ENCODE measurements at places on chromosomes 3 and 15.

GRCh38 chr15:36598529-36599177 is 19.2 kb downstream of the CDIN1 start:
- peak; percentile 33 for DNase-seq

DNA sequence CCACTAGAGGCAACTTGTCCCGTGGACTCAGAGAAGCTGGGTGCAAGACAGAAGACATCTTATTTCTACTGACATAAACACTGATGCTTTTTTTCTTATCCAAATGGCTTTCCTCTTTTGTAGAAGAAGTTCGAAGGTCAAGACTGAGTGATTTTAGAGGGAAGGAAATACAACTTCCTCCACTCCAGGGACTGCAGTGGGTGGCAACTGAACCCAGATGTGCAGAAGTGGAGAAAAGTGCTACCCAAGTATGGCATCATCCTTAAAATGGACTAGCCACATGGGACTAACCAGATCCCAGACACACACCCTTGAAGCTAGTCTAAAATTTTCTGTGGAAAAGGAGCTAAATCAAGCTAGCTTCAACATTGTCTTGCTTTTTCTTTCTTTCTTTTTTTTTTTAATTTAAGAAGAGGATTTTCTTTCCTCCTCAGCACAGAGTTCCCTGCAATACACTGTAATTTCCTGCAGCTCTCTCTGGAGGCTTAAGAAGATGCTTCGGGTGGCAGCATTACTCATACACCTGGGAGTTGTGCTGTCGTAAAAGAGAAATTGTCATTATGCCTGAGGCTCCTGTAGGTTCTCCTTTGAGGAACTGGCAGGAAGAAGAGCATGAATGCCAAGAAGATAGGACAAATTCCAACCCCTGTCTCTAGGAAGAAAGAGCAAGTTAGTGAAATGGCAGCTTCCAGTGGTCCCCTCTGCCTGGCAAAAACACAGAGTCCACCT is 3.8 kb upstream of the FRMD4B start:
- DNase-seq = no peak

GRCh38 chr3:54572197-54572895 is 355.5 kb downstream of the LRTM1 start:
- no peak for DNase-seq

GRCh38 chr3:10226293-10226692 is 22.0 kb upstream of the TATDN2 start:
- no peak for DNase-seq

GRCh38 chr3:44237665-44238064 is 4.0 kb upstream of the TOPAZ1 start:
- no peak for DNase-seq

DNA sequence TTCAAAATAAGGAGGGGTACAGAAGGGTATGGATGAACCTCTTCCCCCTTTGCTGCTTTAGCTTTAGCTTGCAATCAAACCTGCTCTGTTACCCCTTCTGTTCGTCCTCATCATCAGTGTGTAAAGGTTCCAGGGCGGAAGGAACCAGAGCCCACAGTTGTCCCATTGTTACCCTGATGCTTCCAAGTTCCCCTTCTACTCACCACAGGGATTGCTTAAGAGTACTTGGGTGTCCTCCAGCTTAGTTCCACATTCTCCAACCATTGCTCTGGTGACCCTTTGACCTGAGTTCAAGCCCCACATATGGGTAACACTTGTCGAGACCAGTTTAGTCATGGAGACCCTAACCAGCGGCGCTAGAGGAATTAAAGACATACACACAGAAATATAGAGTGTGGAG is 1080.1 kb upstream of the ALCAM start:
- DNase-seq = no peak

DNA sequence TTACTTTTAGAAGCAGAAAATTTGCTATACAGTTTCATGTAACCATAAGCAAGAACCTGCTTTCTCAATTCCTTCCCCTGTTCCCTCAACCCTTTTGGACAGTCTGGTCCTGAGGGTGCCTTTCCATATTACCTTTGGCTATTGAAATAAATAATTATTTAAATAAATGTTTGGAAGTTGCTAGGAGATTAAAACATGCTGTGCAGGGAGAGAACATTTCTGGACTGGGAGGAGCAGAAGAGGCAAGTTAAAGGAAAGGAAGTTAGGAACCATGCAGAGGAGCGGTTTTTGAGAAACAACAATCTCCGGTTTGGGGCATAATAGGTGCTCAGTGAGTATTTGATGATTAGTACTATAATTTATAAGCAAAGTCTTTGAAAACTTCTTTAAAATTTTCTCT is 41.8 kb downstream of the ZNF609 start:
- DNase-seq = no peak

DNA sequence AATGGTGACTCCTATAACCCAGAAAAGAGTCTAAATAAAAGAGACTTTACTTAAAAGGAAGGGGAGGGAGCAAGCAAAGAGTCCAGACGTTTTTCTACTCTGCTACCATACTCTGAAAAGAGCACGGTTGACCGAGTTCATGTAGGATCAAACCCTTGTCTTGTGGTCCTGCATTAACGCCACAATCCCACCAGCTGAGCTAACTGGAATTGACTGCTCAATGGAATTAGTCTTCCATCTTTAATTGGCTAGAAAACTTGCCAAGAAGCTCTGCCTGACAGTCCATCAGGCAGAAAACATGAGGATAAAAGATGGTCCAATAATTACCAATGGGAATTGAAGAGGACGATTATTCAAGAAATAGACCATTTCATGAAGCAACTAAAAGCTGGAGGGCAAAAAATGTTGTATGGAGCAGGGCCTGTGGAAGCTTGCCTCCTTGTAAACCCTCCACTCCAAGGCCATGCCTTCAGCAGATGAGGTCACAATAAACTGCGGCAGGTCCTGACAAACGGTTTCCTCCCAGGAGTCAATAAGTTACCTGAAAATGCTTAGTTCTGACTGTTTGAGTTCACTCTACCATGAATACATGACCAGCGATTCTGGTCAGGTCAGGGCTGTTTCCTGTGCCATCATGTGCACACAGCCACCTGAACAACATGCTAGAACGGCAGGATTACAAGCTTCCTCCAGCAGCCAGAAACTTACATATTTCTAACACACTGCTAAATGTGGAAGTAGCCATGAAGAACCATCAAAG is 35.6 kb upstream of the ARHGEF3 start:
- DNase-seq = no peak

DNA sequence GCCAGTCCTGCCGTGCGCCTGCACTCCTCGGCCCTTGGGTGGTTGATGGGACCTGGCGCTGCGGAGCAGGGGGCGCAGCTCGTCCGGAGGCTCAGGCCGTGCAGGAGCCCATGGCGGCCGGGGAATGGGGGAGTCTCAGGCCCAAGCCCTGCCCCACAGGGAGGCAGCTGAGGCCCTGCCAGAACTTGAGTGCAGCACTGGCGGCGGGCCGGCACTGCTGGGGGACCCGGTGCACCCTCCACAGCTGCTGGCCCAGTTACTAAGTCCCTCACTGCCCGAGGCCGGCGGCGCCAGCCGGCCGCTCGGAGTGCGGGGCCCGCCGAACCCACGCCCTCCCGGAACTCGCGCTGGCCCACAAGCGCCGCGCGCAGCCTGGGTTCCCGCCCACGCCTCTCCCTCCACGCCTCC is 190.9 kb upstream of the MME start:
- DNase-seq = no peak

DNA sequence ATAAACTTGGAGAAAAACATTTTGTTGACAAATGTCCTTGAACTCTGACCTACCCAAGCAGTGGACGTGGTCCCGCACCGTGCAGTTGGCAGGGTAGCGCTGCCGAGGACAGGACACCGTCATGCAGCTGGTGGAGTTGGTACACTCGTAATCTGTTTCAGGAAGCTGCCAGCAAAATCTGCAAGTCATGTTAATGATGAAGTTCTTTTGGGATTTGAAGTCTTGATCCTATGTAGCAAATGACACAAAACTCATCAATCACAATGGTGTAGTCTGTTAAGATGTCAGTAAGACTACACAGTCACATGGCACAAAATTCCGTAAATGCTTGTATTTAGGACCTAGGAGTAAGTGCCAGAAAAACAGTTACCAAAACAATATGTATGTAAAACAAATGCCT is 5.5 kb downstream of the TM2D3 start:
- no peak for DNase-seq

DNA sequence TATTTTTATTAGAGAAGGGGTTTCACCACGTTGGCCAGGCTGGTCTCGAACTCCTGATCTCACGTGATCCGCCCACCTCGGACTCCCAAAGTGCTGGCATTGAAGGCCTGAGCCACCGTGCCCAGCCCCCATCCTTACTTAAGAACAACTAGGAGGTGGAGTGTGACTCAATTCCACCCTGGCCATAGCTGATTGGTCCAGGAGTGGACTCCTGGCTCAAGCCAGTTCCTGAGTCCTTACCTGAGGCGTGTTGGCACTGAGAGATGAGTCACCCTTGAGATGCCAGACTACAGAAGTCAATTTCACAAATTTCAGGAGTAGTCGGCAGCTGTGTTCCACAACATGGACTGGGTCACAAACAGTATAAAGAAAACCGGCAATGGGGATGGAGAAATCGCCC is 124.2 kb downstream of the SHQ1 start:
- no peak for DNase-seq

DNA sequence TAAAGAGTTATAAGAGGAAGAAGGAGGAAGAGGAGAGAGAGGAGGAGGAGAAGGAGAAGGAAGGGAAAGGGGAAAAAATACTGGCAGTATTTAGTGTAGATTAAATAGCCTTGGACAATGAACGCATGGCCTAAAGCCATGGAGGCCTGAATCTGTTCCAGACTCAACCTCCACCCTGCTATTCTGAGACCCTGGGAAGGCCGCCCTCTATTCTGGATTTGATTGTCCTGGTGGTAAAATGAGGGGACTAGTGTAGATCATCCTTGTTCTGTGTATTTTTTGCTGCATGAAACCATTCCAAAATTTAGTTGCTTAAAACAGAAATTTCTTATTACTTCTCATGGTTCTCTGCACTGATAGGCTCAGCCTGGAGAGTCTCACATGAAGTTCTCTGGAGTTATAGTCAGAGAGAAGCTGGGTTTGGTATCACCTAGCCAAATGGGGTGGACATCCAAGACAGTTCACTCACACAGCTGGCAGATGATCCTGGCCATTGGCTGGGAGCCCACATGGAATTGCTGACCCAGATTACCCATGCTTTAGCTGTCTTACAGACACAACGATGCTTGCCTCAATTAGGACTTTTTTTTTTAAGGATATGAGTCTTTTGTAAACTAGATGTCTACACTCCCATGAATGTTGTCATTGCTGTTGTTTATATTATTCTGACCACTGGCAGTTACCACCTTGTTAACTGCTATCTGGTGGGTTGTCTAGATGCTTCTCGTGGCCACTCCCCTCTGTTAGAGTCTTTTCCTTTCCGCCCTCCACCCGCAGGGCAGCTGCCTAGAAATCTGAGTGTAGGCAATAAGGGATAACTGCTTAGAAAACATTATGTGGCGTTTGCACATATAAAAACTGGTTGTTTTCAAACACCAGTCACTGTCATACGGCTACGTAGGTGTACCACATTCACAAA is 149.9 kb downstream of the SST start:
- no peak for DNase-seq

DNA sequence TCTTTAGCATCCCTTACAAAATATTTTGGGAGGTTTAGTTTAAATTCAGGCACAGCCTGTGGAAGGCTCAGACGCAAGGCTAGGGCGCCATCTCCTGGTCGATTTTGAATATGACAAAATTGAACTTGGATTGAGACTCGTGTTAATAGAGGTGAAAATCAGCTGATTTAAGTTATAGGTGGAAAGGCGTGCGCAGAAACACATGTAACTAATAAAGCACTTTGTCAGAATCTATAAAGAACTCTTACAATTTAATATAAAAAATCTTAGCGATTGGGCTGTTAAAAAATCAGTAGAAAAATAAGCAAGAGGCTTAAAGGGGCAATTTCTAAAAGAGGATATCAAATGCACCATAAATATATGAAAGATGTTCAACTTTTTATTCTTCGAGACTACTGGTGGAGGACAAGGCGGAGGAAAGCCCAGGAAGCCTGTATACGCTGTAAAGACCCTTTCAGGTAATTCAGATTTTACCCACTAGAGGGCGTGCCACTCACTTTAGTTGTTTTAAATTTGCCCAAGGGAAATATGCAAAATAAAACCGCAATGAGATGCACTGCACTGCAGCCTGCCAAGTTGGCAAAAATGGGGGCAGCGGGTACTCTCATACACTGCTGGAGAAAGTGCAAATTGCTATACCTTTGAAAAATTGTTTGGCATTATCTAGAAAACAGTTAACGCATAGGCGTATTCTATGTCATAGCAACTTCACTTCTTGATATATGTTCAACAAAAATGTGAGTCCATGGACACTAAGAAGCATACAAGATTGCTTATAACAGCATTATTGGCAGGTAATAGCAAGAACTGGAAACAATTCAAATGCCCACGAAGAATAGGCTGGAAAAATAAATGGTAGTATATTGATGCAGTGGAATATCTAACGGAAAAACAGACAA is 64.7 kb downstream of the SLC30A4 start:
- DNase-seq = peak; percentile 81

- no peak for DNase-seq
These were observed 20.0 kb upstream of the SLC25A26 start for GRCh38 chr3:66200786-66201185.

- peak; percentile 8 for DNase-seq
These were observed 16.1 kb downstream of the POU1F1 start for GRCh38 chr3:87260270-87260669.

- DNase-seq = no peak
These were observed 135.1 kb downstream of the RBPMS2 start for GRCh38 chr15:64640146-64640871.

DNA sequence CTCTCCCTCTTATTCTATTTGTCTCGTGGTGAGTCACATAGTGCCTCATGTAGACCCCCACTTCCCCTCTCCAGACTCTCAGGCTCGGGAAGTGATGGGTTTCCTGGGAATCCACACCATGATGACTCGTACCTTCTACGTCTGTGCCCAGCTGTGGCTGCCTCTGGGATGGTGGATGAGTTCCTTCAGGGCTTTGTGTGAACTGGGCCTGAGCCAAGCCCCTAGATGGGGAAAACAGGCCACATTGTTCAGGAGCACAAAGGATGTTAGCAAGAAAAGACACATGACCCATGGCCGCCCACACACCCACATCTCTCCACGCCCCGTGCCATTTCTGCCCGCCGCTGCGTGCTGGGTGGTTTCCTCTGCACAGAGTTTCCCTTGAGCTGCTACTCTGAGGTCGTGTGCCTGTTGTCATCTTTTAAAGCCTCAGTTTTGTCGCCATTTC is 10.5 kb downstream of the ISG20 start:
- DNase-seq = no peak

GRCh38 chr15:76575274-76575673 is 238.7 kb downstream of the ISL2 start:
- DNase-seq = no peak

- no peak for DNase-seq
These were observed 607.9 kb upstream of the KCNMB2 start for GRCh38 chr3:177928172-177928873.

- DNase-seq = peak; percentile 31
These were observed 84.3 kb downstream of the FLNB start for GRCh38 chr3:58092521-58092920.

DNA sequence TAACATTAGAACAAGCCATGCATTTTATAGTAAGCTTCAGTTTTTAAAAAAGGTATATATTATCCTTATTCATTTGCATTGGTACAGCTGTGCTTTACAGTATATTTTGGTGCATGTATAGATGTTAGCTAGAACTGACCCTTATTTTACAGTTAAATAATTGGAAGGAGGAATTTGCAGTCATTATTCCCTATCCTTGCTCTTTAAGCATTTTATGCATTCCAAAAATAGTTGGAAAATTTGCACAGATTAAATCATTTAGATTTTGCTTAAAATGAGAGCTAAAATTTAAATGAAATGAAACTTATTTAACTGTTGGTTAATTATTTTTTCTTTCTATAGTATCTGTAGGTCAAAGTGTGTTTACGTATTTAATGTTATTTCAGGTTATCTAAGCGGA is 667.1 kb downstream of the NAALADL2 start:
- DNase-seq = no peak

GRCh38 chr3:67459796-67460195 is 194.6 kb downstream of the SUCLG2 start:
- DNase-seq = no peak

Data from NCI-H2171 treated with DMSO at 0.1 percent for 48 hours (cell line).